Stimulated activated CD8-positive, alpha-beta memory T cell treated with anti-CD3 and anti-CD28 coated beads, Interleukin-12 subunit alpha, Interleukin-12 subunit beta, amount 100 ng/mL, for 4 hours (primary cell): ENCODE measurements at places on chromosomes 7 and 10.

DNA sequence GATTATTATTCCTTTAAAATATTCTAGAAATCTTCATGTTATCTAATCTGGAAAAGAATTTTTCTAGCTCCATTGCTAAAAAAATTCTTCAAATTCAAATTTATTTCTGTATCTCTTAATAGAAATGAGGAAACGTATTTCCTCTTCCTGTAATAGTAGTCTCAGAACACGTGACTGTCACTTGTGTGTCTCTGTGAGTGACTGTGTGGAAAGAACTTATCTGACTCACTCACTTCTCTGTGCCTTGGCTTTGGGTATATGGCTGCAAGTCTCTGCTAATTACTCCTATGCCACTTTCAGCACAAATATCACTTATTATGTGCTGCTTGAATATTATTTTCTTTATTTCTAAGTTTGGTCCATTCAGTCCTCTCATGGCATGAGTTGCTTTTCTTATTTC is 132.7 kb downstream of the CNTNAP2 start:
- no peak for DNase-seq

- DNase-seq = no peak
Measured at GRCh38 chr10:287026-287709, 151.9 kb downstream of the ZMYND11 start.

DNA sequence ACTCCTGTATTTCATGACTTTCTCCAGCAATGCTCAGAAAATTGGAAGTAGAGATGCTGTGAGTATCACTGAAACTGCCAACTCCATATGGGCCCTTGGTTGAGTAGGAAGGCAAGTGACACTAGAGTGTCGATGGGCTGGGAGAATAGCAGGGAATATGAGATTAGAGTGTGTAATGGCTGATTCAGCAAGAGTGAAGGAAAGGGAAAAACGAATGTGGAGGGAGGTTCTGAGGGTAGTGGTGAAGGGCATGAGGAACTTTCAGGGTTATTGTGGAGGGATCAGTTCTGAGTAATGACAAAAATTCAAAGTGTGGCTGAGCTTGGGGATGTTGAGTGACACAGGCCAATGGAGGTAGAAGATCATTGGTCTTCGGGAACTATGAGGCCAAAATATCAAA is 49.0 kb upstream of the PCGF5 start:
- DNase-seq = no peak

- no peak for DNase-seq
Measured at GRCh38 chr7:48454750-48455192, 283.5 kb downstream of the ABCA13 start.

GRCh38 chr7:102429141-102429899 is 4.1 kb upstream of the ORAI2 start:
- DNase-seq = no peak
